Skeletal muscle cell (primary cell): ENCODE measurements at places on chromosomes 6 and 20.

DNA sequence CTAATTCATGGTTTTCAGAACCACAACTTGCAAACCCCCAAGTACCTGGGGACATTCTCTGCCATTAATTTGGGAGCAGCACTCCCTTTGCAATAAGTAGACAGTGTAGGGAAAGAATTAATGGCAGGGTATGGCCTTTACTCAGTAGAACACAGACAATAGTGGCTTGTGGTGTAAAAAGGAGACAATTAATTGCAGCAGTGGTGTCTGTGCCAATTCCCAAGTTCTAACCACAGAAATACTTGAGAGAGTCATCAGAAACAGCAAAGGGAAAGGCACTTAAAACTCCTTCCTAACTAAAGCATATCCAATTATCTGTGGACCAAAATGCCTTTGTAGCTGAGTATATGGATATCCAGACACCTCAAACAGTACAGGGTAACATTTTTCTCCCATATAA is 257.6 kb upstream of the POU3F2 start:
- DNase-seq, result no peak

- DNase-seq, result no peak
Measured at GRCh38 chr6:130020073-130020906, 1.9 kb downstream of the L3MBTL3 start.

GRCh38 chr6:22583927-22584326 is 14.6 kb downstream of the HDGFL1 start:
- DNase-seq, result no peak

DNA sequence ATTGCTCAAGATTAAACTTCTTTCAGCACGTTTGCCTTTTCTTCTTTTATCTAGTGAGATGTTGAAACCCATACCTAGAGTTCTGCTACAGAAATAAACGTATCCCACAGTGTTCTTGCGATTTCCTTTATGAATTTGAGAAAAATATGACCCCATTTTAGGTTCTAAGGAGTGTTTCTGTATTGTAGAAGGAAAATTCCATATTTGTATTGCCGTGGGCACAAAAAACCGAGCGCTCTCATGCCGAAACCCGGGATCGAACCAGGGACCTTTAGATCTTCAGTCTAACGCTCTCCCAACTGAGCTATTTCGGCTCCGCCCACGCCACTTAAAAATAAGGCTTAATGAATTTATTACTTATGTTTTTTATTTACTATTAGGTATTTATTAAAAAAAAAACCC is 23.7 kb downstream of the ZNF311 start:
- DNase-seq, result no peak

- no peak for DNase-seq
Measured at GRCh38 chr6:107607116-107607515, 117.2 kb downstream of the SOBP start.

- no peak for DNase-seq
Measured at GRCh38 chr6:157158897-157159296, 164.4 kb downstream of the TMEM242 start.

DNA sequence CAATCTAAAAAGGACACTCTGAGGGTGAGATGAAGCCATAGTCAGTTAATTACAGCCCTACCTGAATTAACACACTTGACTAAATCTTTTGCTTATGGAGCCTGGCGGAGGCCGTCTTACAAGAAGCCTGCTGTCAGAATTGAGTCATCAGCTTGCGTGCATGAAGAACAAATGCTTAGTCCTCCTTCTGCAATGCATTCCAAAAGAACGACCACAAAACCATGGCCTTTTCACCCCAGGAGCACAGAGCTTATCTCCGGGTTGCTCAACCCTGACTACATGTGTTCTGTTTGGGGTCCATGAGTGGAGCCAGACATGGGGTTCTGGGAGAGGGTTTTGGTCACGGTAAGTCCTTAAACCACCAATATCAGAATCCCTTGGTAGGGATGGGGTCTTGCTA is 318.1 kb downstream of the CLIC5 start:
- DNase-seq, result peak; percentile 91

GRCh38 chr20:23872065-23872464 is 7.5 kb downstream of the CST5 start:
- no peak for DNase-seq

- DNase-seq, result no peak
Measured at GRCh38 chr6:118893064-118893806, 717 bp upstream of the ASF1A start.

GRCh38 chr6:118186672-118187567 is 279.9 kb downstream of the SLC35F1 start:
- DNase-seq, result no peak

GRCh38 chr6:5599127-5599526 is 337.8 kb downstream of the FARS2 start:
- peak; percentile 3 for DNase-seq

GRCh38 chr6:110981202-110981600 is 637 bp upstream of the RPF2 start:
- no peak for DNase-seq

- DNase-seq, result no peak
Measured at GRCh38 chr20:17957505-17958363, 10.9 kb downstream of the SNX5 start.

DNA sequence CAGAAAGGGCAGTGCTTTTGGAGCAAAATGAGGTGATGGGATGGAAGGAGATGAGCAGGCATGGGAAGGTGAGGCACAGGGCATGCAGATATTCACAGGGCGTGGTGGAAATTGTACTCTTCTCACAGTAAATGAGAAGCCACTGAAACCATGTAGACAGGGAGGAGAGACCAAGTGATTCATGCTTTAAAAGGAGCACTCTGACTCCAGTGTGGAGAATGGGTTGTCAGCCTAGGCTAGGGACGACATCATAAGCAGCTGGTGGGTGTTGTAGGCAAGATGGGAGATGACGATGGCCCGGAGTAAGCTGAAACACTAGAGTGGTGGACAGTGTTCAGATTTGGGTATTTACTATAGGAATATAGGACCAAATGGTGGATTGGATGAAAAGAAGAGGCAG is 18.4 kb downstream of the PDE7B start:
- DNase-seq, result no peak

GRCh38 chr6:130602151-130602770 is 224.9 kb upstream of the SMLR1 start:
- peak; percentile 91 for DNase-seq

DNA sequence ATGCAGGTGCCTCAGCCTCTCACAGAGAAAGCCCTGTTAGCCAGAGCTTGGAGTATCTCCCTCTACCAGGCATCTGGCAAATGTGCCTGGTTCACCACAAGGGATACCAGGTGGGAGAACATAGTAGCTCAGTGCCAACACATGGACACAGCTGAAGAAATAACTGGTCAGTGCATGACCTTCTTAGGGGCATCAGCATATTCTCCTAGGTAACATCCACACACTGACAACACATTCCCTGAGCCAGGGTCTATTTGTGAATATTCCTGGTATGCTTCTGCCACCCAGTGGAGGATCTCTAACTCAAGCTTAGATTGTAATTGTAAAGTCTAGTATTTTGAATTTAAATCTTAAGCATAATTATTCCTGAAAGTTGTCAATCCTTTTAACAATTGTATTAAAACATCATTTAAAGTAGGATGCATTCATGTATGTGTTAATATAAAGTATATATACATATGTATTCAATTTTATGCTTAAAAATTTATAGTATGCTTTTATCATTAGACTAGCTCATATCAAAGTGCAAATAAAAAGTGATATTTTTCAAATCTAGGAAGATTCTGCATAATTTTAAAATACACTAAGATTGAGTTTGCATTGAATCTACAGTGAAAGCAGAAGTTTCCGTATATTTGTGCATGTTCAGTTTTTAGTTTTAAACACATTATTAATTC is 45.3 kb upstream of the COL21A1 start:
- DNase-seq, result peak; percentile 61

GRCh38 chr6:37552267-37552666 is 52.6 kb upstream of the CCDC167 start:
- no peak for DNase-seq
